ENCODE measurements at places on chromosomes 7 and 10.
A peak's percentile ranks its signal among the peaks of the same experiment; 100 is the strongest.

DNA sequence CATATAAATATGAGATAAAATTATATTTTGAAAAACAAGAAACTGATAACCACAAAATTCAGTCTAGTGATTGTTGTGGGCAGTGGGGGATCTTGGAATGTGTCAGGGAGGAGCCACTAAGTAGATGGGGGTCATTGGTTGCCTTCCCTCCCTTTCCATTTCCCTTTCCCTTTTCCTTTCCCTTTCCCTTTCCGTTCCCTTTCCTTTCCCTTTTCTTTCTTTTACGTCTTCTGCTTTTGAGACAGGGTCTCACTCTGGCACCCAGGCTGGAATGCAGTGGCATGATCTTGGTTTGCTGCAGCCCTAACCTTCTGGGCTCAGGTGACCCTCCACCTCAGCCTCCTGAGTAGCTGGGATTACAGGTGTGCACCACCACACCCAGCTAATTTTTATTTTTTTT, 51.0 kb downstream of the DYNC2I1 start:
- no peak for DNase-seq

- no peak for DNase-seq
Measured at GRCh38 chr10:58859526-58859925, 316.9 kb upstream of the PHYHIPL start.

GRCh38 chr7:144759653-144760052, 76.2 kb downstream of the TPK1 start:
- DNase-seq = no peak

DNA sequence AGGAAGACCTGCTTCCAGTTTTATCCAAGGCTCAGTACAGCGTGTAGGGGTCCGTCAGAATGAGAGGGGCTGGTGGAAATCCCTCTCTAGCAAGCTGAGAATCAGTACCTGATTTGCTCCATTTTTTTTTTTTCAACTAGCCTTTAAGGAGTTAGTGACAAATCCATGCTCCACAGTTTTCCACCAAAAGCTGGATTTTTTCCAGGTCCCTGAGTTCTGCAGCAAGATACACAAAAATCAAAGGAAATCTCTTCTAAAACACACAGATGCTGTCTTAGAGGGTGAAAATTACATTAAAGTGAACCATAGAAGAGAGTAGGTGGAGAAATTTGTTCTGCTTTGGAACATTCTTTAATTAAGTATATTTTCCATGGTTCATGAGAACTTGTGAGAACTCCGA, 30.4 kb downstream of the MDFIC start:
- DNase-seq = no peak

DNA sequence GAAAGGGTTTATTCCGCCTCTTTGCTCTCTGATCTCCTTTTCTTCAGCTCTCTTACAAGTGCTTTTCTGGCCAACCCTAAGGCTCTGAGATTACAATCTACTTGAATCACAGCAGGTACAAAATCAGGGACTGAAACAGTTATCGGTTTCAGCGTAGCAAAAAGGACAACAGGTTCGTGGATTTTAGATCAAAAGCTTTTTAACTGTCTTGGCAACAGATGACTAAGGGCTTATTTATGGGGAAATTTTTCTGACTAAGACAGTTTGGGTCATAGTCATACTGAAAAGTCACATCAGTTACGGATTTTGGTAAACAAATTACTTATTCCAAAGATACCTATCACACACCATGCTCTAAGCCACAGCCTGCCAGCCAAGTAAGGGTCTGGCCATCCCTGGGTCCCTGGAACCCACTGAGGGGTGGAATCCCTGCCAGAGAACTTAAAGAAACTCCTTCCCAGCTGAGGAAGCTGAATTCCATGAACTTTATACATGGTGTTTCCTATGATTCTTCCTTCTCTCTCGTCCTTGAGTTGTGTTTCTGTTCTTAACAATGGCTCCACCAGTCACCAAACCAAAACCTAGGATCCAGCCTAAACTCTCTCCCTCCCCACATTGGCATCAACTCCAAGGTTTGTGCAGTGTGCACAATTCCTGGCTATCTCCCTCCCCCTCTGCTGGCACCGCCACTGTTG, 169.3 kb downstream of the FAM107B start:
- DNase-seq = peak; percentile 51

GRCh38 chr7:71459132-71459531, 327.2 kb downstream of the GALNT17 start:
- no peak for DNase-seq

- DNase-seq = peak; percentile 57
Measured at GRCh38 chr7:147547252-147547897, 1043.2 kb upstream of the C7orf33 start.

DNA sequence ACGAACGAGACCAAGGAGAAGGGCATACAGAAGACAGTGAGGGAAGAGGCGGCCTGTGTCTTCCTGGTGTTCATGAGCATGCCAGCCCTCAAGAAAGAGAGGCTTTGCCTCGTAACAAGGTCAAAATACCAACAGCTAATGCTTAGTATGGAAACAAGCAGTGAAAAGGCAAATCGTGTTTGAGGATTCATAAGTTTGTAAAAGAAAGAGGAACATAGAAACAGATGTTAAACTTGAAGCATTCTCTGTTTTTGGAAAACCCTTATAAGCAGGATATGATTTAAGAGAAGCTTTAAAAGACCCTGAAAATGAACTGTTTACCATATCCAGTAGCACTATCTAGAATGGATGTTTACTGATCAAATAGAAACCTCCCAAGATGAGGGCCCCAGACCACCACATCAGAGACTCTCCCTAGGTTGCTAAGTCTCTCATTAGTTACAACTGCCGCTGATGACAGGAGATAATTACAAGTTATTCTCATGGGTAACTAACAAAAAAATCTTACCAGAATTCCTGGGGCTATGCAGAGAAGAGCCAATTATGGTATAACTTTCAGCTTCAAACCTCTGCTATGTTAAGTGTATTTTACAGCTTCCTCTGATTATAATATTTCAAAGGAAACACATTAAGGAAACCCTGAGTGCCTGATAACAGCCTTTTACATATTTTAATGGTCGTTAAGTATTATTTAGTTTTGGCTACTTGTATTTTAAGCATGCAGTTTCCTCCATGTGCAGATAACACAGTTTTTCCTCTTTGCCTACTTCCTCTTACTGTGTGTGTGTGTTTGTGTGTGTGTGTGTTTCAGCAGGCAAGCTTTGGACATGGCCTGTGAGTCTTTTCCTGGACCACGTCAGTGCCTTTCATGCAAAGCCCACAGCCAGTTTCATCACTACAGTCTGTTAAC, 17.9 kb downstream of the JCAD start:
- no peak for DNase-seq

GRCh38 chr10:24206926-24207325, 2.0 kb upstream of the KIAA1217 start:
- DNase-seq = no peak

- DNase-seq = no peak
Measured at GRCh38 chr7:52586704-52587103, 448.7 kb upstream of the POM121L12 start.

DNA sequence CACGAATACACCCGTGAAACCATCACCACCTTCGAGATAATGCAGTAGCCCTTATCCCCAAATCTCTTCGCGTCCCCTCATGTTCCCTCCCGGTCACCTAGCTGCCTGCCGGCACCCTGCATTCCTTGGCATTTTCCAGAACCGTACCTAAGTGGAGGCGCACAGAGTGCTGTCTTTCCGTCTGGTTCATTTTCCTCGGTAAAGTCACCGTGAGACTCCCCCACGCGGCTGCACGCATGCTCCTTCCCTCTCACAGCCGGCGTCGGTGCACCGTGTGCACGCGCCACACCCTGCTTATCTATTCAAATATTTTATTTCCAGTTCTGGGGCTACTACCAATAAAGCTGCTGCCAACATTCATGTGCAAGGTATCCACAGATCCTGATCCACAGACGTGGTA, 65.5 kb upstream of the NKX6-2 start:
- no peak for DNase-seq

DNA sequence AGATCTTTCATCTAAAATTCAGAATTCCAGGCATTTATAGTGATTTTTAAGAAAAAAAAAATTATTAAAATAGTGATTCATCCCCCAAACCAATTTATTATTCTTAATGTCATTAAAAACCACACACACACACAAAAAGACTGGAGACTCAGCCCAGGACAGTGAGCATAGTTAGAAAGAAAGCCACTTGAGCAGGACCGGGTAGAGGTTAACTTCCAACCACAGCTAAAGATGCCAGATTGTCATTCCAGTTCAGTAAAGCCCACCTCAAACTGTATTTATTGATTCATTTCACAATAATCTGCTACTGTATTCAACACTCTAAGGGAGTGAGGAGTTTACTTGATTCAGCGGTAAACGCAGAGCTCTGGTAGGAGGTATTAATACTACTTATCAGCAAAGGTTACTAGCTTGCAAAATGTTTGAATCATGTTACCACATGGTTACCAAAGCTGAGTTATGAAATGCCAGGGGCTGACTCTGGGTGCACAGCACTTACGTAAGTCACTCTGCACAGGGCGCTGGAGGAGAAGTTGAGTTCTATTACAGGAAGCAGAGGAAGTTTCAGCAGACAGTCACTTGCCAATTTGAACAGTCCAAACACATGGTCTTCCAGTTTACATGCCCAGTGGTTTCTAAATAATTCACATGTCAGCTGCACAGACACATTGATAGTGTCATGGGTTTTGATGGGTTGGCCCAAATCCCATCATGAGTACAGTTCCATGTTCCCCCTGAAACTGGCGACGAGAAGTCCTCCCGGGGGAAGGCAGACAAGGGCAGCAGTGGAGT, 64.6 kb downstream of the KLF6 start:
- DNase-seq = peak; percentile 15

DNA sequence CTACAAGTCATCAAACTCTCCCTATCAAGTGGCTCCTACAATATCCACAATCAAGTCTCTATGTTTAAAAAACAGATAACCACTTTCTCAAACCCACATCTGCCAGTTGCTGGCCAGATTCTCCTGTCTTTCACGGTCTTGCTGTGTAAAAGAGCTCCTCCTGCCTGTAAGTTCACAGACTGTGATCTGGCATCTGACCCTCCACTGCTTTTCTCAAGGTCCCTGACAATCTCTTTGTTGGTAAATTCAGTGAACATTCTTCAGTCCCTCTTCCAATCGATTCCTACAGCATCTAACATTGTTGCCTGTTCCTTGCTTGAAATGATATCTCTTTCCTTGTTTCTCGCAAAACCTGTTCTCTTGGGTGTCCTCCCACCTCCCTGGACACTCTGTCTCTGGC, 18.5 kb upstream of the LMOD2 start:
- no peak for DNase-seq

DNA sequence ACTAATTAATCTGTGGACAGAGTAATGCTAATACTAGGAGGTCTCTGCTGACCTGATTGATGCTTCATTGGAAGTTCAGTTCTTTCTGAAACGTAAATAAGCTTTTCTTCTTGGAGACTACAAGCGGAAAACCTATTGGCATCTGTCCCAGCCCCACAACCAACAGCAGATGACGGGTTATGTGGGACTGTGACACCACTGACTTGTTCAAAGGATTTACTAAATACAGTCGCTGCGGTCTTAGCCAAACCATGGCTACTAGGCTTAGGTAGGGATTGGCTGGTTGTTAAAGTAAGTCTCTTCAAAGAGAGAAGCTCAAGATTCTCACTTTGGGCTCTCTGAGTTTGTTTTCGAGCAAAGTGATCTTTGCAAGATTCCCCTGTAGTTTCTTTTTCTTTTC, 68.3 kb downstream of the HYCC1 start:
- no peak for DNase-seq

DNA sequence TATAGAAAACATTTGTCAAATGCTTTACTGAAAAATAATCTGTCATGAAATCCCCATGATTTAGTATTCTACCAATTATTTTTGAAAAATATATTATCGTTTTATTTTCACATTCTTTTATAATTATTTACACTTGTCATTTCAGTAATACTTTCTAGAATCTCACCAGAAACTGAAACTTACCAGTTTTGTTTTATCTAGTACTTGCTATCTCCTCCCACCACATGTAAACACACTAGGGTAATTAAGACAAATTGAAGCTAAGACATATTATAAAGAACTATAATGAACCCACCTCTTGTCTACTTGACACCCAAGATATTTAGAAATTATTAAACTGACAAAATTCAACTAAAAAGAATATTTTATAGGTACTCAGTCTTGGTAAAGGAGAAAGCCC, 51.5 kb upstream of the GRM3 start:
- no peak for DNase-seq

DNA sequence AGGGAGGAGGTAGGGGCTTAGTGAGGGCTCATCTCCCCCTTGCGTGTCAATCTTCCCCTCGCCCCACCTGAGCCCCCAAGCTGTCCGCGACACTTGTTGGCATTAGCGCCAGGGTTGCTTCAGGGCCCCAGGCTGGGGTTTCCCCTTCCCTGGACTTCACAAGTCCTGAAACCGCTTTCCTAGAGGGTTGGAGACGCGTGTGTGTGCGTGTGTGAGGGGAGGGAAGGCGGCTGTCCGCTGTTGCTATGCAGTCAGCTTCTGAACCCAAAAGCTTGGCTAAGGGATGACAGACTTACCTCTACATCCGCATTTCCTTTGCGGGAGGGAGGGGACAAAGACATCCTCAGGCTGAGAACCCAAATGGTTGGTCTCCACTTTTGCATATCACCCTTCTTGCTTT, 803 bp downstream of the GOLGA7B start:
- DNase-seq = no peak

DNA sequence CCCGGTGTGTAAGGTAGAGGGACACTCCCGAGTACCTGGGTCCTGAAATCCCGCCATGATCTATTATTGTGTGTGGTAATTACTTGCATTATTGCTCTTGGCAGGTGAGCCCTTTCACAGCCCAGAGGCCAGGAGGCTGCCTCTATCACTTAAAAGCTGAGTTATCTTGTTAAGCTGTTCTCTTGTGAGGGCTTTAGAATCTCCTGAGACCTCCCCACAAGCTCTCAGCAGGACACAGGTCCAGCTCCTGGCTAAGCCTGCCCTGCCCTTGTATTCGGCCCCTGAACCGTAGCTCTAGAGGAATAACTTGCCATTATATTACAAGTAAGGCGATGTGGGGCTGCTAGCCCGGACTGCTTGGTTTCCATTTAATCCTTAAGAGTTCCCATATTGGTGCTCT, 13.9 kb downstream of the SND1 start:
- no peak for DNase-seq

GRCh38 chr10:109877546-109877945, 45.8 kb downstream of the XPNPEP1 start:
- DNase-seq = no peak

DNA sequence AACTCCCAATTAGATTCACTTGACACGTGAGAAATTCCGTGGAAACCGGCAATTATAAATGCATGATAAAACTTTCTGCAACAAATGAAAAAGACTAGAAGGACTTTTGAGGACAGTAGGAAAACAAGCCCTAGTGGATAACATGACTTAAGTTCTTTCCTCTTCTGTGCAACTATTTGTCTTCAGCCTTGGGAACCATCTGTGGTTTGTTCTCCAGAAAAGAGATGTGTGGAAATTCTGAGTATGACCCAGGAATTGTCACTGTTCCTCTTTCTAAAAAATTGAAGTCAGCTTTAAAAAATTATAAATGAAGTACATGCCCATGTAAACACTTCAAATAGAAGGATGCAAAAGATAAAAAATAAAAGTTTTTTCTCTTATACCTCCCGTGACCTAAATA, 128.6 kb upstream of the SVIL start:
- no peak for DNase-seq

GRCh38 chr10:82981137-82981723, 1106.2 kb downstream of the NRG3 start:
- DNase-seq = peak; percentile 56

- no peak for DNase-seq
Measured at GRCh38 chr7:91299952-91300775, 35.9 kb downstream of the FZD1 start.
